ENCODE measurements at places on chromosomes 16 and 17.

- no peak for DNase-seq
Observed at GRCh38 chr17:72287586-72287985, 166.8 kb downstream of the SOX9 start.

DNA sequence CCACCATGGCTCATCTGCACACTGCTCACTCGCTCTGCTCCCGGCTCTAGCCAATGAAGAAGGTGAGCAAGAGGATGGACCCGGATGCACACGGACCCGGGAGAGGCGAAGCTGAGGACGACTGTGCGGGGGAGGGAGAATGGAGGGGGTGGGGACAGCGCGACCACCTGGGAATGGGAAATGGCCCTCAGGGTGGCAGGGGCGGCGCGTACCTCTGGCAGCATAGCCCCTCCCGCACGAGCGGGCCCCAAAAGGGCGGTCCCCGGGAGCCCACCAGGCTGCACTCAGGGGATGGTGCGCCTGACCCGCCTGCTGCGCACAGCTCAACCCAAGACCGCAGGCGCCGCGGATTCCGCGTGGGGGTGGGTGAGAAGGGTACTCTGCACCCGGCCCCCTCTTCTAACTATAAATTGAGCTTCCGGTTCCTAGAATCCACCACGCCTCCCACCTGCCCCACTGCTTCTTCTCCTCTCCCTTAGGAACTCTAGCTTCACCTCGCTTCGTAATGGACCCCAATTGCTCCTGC, 6.1 kb downstream of the MT1H start:
- DNase-seq, result no peak

DNA sequence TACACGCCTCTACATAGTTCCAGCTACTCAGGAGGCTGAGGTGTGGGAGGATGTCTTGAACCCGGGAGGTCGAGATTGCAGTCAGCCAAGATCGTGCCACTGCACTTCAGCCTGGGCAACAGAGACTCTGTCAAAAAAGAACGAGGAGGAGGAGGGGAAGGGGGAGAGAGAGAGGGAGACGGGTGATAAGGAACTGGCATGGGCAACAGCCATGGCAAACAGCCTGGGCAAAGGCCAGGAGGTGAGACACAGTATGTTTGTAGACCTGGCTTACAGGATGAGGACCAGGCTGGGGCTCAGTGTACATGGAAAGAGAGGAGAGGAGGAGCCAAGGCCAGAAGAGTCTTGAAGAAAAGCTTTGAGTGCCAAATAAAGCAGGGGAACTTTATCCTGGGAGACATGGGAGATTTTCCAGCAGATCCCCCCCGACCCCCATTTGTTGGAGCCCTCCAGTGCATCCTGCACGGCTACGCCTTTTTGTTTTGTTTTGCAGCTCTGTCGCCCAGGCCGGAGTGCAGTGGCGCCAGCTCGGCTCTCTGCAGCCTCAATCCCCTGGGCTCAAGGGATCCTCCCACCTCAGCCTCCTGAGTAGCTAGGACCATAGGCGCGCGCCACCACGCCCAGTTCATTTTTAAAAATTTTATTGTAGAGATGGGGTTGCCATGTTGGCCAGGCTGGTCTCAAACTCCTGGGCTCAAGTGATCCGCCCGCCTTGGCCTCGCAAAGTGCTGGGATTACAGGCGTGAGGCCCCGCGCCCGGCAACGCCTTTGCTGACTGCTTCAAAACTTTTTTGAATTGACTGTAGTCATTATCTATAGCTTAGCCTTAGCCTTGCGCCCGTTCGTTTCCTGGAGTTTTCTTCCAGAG, 1.3 kb upstream of the ALKBH5 start:
- no peak for DNase-seq

DNA sequence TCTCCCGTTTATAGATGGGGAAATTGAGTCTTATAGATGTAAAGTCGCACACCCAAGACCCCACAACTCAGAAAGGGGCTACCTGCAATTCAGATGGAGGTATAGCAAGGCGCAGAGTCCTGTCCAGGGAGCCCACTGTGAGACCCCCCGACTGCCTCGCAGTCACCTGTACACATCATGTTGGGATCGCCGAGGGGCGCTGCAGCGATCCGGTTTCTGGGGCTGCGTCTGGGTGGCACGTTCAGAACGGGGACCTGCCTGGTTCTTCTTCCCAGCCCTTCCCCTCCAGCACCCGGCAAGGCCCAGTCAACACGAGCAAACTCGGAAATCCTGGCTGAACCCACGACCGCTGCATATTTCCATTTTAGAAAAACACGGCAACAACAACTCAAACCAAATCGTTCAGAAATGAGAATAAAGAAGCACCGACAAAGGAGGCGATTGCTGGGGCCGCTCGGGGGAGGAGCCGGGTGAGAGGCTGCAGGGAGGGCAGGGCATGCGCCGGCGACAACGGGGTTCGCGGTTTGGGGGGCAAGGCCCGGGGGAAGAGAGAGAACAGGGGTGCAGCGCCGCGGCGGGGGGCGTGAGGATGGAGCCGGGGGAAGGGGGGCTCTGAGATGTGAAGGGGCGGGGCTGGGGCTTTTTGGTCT, 643 bp downstream of the HSDL1 start:
- peak; percentile 1 for DNase-seq

DNA sequence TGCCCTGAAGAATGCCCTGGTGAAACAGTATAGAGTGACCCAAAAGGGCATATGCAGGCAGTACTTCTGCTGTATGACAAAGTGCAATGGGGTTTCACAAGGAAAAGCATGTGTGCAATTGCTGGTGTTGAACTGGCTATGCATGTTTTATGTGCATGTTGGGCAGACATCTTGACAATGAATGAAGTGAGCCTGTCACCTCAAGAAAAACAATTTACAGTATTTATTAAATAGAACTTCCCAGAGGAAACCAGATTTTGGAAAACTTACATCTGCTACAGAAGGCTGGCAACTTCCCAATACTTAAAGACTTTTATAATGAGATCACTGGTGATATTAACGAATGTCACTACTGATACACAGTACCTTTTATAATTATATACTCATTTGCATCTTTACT, 30.6 kb downstream of the C17orf67 start:
- DNase-seq, result no peak

DNA sequence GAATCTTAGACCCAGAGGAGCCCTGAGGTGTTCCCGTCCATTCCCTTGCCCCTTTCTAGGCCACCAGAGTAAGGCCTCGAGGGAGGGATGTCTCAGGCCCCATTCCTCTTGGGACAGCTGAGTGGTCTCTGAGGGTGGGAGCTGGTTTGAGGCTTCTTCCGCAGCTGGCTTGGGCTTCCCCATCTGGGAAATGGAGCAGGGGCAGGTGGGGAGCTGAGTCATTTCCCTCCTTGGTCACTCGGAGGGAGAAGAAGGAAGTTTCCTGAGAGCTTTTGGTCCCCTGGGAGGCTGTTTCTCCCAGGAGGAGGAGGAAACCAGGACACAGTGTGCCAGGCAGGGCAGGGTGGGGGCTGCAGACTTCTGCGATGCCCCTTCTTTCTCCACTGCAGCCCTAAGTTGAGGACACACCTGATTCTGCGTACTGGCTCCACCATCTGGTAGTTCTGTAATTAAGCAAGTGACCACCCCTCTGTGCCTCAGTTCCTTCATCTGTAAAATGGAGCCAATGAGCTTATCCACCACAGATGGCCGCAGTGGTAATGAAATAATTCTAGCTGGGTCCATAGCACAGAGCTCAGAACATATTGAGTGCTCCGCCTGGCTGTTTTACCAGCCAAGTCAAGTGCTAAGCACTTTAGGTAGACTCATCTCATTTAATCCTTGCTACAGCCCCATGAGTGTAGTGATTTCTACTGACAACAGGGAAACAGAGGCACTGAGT, 1.6 kb upstream of the KCNJ12 start:
- DNase-seq, result no peak

DNA sequence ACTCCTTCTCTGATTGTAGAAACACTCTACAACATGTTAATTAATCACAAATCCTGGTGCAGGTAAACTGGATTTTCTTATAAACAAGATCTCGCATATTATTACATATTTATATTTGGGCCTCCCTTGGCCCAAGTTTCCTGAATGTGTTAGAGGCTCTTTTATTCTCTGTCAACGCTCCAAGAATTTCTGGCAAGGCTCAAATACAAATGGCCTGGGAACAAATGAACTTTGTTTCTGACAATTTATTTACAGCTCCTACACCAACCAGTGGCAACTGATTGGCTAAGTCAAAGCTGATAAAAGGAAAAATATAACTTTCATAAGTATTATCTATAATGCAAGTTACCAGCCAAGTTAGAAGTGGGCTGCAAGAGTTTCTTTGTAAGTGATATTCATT, 64.9 kb upstream of the CORO6 start:
- DNase-seq, result no peak

DNA sequence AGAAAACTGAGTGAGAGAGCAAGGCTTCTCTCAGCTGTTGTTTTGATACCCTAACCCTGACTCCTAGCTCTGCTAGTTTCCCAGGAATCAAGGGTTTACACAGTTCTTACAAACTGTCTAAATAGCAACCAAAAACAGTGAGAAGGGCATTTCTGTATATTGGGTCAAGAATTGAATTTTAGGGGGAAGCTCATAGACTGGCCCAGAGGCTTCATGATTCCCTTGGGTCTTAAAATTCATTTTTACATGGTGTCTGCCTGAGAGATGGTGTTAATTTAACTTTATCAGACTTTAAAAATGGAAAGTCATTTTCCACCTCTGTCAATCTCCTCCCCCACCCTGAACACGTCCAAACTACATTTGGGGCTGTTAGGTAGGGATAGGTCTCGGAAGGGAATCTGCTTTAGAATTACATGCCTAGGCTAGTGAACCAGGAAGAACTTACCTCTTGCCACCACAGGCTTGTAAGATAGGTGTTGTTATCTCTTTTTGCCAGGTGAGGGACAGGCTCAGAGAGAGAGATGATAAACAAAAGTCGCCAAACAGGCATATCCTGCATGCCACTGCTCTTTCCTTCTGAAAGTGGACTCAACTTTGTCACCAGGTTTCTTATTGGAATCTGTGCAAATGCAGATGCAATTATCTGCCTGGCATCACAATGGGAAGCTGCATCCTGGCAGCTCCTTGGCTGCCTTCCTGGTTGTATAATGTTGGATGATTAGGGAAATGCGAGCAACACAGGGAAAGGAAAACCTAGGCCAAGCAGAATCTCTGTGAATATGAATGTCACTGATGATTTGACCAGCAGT, 3.1 kb downstream of the PHAF1 start:
- DNase-seq, result no peak

GRCh38 chr16:68475071-68475470, 26.8 kb upstream of the SMPD3 start:
- no peak for DNase-seq

DNA sequence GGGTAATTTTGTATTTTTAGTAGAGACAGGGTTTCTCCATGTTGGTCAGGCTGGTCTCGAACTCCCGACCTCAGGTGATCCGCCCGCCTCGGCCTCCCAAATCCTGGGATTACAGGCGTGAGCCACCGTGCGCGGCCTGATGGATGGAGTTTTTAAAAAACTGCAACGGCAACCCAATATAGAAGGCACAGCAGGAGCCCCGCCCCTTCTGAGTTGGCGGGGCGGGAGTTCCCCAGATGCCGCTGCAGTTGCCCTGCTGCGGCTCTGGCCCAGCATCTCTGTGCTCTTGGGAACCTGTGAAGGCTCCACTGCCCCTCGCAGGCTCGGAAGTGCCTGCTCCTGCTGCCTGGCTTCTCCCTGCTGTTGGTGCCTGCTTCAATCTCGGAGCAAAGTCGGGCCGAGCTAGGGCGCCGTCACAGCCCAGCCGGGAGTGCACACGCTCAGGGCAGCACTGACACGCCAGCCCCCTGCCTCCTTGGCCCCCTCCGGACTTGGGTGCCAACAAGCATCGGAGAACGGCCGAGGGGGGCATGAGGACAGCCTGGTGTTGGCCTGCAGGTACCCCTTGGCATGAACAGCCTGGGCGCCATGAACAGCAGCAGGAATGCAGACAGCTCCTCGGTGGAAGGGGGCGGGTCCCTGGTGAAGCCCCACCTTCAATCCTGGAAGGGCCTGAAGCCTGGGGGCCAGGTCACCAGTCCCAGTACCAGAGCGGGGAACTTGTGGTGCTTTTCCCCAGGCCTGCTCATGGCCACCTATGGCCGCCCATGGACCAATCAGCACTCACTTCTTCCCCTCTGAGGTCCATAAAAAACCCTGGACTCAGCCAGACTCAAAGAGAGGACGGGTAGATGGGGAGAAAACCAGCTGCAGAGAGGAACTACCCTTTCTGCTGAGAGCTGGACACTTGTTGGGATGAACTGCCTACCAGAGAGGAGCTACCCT, 2.3 kb upstream of the NT5M start:
- no peak for DNase-seq

GRCh38 chr17:32156656-32157055, 14.4 kb downstream of the RHOT1 start:
- DNase-seq, result no peak

DNA sequence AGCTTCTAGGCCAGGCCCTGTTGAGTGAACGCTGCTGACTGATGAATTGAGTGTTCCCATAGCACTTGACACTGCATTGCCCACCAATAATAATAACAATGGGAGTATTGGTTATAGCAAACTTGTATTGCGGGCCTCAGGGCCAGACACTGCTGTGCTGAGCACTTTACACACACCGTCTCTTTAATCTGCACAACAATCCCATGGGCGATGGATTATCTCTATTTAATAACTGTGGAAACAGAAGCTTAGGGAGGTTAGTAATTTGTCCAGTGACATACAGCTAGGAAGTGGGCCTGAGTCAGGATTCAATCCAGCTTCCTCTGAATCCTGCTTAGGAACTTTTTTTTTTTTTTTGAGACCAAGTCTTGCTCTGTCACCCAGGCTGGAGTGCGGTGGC, 11.2 kb downstream of the ARHGAP23 start:
- no peak for DNase-seq

- DNase-seq, result no peak
Observed at GRCh38 chr17:32927724-32928585, at the start of gene TMEM98. TSS of gene TMEM98 (plus strand) at chr17:32928153. CDS start at chr17:32931529, 3,376 bp downstream.

GRCh38 chr17:42363767-42364585, 24.3 kb downstream of the STAT3 start:
- no peak for DNase-seq

- no peak for DNase-seq
Observed at GRCh38 chr16:68490358-68490757, 42.0 kb upstream of the SMPD3 start.

DNA sequence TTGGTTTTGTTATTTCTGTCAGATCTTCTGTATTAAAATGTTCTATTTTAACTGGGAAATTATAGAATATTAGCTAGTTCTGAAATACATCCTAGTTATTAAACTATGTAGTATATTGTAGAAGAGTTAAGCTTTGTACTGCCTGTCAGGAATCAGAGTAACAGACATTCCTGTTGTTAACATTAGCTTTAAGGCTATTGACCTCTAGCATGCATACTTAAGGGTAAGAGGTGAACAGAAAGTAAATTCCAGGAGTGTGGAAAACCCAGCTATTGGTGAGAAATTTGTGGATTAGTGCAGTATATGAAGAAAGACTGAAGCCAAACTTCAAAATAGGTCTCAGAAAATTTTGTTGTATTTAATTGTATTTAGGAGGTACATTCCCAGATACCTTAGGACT, 111.3 kb downstream of the CHD9 start:
- no peak for DNase-seq

- no peak for DNase-seq
Observed at GRCh38 chr16:75820672-75821071, 94.4 kb upstream of the CPHXL start.
